ENCODE measurements at places on chromosomes 1 and 21. TPM values are rescaled to one million over a fixed set of nuclear protein-coding genes. Genes with fewer than 3 reads are reported as not detected.

DNA sequence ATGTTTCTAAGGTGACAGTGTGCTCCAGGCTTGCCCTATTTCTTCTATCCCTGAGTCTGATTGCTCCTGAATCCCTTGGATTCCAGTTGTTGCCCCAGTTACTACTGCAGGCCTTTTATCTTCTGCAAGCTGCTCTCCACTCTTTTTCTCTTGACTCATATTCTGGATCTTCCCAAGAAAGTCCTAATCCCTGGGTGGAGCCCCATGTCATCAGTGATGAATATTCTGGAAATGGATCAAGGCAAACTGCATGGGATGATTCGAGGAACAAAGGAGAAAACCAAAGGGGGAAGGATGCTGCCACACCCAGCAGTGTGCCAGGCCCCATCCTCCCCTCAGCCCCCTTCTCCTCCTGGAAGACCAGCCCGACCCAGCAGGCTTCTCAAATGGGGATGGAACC is 63.3 kb upstream of the ATP2B4 start:
- no peak for DNase-seq

DNA sequence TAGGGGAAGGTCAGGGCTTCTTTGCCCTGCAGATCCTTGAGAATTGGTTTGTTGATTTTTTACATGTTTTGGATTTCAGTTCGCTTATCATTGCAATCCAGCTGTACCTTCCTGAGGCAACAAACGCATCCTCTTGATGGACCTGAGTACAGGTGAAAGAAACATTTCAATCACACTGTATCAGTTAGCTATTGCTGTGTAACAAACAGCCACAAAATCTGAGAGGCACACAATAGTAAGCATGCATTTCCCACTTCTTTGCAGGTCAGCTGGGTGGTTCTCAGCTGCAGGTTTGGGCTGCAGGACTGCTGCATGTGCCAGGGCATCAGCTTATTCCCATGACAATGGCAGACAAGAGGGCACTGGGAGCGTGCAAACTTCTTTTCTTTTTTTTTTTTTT is 586.4 kb downstream of the MATN1 start:
- no peak for DNase-seq

GRCh38 chr1:65478379-65479026 is 58.0 kb downstream of the LEPR start:
- DNase-seq = no peak

DNA sequence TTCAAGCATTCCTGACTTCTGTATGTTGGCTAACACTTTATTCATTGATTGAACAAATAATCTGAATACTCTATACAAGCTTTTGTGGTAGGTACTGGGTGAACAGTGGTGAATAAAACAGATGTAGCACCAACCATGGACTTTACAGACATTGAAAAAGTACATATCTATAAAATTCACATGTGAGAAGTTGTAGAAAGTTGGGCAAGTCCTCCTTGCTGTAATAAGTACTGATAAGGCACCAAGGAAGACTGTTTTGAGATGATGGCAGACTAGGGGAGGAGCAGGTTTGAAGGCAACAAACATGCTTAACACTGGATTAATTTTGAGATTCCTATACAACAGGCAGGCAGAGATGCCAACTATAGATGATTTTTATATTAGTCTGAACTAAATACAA is 42.4 kb downstream of the RNF2 start:
- no peak for DNase-seq

GRCh38 chr21:14548779-14549178 is 2.7 kb upstream of the SAMSN1 start:
- no peak for DNase-seq

GRCh38 chr1:108645564-108646184 is 15.2 kb downstream of the HENMT1 start:
- DNase-seq = no peak

GRCh38 chr1:156260896-156261295 is 13.0 kb upstream of the PAQR6 start:
- DNase-seq = no peak

- no peak for DNase-seq
These were observed 2.1 kb downstream of the CR1L start for GRCh38 chr1:207646944-207647579.

DNA sequence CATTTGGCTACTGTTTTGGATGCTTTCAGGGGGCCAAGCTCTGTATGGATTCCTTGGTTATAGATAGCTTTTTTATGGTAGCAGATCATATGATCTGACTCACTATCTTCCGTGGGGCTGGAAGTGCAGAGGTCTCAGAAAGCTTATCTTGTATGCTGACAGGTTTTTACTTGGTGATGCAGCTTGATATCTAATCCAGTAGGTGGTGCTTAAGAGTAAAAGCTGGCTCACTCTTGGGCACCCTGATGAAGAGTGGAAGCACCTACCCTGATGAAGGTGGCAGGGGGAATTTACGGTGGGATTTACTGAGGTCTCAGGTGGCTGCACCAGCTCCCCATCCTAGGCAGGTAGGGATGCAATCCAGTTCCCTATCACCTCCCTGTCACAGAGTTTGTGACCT is 151.2 kb downstream of the PTBP2 start:
- no peak for DNase-seq

- DNase-seq = no peak
These were observed 69.9 kb downstream of the RPS6KC1 start for GRCh38 chr1:213120961-213121360.

- no peak for DNase-seq
These were observed 15.5 kb downstream of the DIPK1A start for GRCh38 chr1:92945748-92946270.

- DNase-seq = no peak
These were observed 14.5 kb downstream of the KRTAP10-1 start for GRCh38 chr21:44525391-44526095.

- no peak for DNase-seq
These were observed 29.0 kb downstream of the UBASH3A start for GRCh38 chr21:42432695-42433094.

Gene CYP4A11
- not detected for polyA plus RNA-seq

Gene LCE6A
- not detected for polyA plus RNA-seq

Gene ADAR
- polyA plus RNA-seq = 106 TPM
